ENCODE measurements at places on chromosomes 16 and 17.
A peak's percentile ranks its signal among the peaks of the same experiment; 100 is the strongest.

DNA sequence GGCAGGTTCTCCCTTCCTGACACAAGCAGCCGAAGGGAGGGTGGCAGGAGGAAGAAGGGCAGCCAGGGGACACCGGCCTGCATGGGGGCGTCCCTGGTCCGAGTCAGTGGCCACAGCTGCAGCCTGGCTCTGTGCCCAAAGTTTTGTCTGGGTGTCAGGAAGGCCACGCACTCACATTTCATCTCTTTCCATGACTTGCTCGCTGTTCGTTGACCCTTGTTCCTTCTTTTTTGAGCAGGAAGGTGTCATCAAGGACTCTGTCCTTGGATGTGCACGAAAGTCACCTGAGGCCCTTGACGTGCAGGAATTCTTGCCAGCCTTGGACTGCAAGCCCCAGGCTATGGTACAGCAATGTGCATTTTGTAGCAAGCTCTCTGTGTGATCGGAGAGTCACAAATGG, 93.3 kb downstream of the TNFRSF13B start:
- DNase-seq, result no peak

GRCh38 chr16:24511174-24511573, 28.2 kb upstream of the RBBP6 start:
- no peak for DNase-seq

- no peak for DNase-seq
Measured at GRCh38 chr17:4540224-4540651, 14.9 kb downstream of the MYBBP1A start.

DNA sequence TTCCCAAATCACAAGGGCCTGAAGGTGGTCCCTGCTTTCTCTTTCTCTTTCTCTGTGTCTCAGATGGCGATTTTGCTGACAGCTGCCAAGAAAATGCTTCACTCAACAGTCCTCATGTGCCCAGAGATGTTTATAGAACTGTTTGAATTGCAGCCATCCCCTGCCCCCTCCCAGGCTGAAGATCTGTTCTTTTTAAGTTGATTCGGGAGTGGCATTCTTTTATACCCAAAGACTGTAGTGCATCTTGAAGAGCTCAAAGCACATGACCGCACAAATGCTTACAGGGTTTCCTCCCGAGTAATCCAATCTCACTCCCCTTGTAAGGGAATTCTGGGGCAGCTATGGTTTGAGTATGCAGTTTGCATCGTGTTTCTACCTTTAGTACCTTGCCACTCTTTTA, 75.7 kb downstream of the SEC14L1 start:
- no peak for DNase-seq

DNA sequence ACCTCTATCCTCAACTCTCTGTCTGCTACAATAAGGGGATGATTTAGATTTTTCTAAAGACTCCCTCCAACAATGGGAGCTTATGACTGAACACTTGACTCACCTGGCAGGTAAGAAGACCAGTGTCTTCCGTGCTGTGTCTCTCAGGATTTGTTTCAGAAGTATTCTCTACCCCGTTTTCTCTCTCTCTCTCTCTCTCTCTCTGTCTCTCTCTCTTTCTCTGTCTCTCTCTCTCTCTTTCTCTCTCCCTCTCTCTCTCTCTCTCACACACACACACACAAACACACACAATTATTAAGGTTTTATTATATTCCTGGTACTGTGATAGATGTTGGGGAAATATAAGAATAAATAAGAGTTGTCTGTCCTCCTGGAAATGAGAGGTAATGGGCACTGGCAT, 263.9 kb downstream of the TOX3 start:
- DNase-seq, result no peak

DNA sequence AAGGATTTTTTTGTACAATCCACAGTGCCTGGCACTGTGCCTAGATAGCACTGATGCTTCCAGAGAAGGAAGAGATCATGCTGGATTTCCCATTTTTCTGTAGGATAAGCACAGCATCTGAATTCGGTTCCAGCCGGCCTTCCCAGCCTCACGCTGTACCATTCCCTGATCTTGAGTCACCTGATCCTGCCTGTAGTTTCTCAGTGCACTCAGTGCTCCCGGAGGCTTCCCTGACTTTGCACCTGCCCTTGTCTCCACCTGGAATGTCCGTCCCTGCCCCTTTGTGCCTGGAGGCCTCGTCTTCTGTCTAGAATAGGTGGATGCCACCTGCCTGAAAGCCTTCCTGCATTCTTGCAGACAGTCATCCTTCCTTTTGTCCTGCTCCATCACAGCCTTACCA, 179.9 kb downstream of the CCDC182 start:
- no peak for DNase-seq

DNA sequence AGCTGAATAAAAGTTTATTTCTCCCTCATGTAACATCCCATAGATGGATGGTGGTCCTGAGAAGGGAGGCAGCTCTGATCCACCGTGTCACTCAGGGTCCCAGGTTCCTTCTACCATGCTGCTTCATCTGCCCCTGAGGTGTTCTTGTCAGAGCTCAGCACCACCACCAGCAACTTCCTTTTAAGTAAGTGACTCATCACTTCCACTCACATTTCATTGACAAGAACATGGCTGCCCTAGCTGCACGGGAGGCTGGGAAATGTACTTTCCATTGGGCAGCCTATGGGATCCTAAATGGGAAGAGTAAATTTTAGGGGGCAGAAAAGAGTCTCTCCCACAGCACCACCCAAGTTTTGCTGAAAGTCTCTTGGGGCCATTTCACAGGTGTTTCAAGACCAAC, 134.7 kb downstream of the USP31 start:
- DNase-seq, result no peak

DNA sequence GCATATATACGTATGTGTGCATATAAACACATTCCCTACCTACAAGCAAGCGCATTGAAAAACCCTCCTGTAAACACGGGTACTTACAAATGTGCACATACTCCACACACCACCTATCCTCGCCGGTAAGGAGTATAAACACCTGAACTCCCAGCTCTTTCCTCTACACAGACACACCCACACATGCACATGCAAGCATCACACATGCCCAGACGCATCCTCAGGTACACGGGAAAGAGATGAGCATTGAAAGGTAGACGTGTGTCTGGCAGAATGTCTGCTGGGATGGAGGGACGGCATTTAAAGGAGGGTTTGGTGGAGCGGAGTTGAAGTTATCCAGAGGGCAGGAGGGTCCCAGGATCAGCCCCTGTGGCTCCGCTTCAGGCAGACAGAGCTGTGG, 4.7 kb upstream of the SMTNL2 start:
- no peak for DNase-seq

- DNase-seq, result peak; percentile 13
Measured at GRCh38 chr17:2211661-2212399, 91.8 kb downstream of the SMG6 start.

GRCh38 chr16:85126705-85127378, 14.6 kb upstream of the CIBAR2 start:
- no peak for DNase-seq

DNA sequence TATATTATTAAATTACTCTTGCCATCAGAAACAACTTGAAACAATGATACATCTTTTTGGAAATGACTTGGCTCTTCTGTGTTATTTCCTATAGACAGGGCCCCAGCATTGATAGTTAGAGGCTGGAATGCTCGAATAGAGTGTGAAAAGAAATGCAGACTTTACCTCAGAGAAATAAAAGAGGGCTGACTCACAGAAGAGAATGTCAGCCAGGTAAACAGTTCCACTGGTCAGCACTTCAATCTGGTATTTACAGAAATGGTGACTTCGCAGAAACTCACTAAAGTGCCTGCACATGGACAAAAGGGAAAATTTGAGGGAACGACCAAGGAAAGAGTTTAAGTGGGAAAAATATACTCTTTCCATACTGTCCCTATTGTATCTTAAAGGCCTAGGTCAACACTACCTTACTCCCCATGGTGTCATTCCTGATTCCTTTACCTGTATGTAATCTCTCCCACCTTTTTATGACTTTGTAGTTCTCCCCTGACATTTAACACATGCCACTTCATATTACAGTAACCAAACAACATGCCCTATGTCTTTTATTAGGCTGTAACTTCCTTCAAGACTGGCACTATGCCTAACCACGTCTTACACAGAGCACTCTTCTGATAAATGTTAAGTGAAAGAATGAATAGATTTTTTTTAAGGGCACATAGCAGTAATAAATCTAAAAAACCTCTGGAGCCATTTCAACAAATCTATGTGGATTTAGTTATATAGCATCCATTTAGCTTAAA, 36.7 kb downstream of the AKAP10 start:
- DNase-seq, result no peak

DNA sequence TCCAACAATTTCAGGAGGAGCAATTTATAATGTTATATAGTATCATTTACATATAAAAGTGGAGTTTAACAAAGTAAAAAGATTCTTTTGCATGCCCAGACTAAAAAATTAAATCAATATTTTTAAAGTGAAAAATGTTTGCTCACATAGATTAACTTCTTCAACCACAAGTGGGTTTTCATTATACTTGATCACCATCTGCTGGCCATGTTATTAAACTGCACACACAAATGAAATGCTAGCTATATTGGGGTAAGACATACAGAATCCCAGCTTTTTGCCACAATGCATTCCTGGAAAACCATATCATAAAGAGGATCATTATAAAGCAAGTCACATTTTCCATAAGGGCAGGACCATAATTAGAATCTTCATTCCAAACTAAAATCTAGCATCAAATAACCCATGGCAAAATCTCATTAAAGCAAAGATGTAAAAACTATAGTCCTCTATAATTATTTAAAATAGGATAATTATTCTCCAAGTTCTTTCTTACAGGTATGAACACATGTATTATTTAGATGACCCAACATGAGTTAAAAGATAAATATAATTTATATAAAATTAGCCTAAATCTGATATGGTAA, 26.3 kb downstream of the CEP112 start:
- no peak for DNase-seq

- DNase-seq, result no peak
Measured at GRCh38 chr16:72787130-72787513, 260.8 kb downstream of the ZFHX3 start.

DNA sequence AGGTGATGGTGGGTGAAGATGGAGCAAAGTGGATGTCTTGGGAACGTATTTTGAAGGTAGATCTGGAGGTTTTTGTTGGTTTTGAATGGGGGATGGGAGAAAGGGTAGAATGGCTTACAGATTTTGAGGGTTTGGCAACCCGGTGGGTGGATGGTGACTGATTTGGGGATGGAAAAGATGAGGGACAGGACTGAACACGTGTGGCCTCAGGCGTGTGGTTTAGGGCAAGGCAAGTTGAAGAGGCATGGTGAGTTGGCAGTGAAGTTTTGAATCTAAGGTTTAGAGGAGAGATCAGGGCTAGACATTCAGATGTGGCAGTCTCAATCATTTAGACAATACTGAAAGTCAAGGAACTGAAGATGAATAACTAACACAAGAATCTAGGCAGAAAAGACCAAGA, 5.0 kb upstream of the DCTPP1 start:
- DNase-seq, result peak; percentile 81

DNA sequence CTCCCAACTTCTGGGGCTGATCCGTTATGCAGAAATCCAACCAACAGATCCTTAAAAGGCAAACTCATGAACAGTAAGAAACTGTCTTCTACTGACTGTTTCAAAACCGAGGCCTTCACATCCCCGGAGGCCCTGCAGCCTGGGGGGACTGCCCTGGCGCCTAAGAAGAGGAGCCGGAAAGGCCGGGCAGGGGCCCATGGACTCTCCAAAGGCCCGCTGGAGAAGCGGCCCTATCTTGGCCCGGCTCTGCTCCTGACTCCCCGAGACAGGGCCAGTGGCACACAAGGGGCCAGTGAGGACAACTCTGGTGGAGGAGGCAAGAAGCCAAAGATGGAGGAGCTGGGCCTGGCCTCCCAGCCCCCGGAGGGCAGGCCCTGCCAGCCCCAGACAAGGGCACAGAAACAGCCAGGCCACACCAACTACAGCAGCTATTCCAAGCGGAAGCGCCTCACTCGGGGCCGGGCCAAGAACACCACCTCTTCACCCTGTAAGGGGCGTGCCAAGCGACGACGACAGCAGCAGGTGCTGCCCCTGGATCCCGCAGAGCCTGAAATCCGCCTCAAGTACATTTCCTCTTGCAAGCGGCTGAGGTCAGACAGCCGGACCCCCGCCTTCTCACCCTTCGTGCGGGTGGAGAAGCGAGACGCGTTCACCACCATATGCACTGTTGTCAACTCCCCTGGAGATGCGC, 39.5 kb downstream of the SREBF1 start:
- no peak for DNase-seq

DNA sequence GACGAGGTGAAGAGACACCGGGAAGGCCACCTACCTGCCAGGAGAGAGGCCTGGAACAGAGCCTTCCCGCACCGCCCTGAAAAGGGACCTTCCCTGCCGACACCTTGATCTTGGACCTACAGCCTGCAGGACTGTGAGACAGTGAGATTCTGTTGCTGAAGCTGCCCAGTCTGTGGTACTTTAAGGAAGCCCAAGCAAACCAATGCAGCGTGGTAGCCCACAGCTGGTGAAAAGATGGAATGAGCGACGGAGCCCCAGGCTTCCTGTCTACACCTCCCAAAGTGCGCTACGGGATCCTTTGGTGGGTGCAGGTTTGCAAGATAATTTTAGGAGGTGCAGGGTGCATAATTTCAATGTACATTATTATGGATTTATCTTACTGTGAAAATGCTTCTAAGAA, 33.9 kb downstream of the TNFRSF13B start:
- DNase-seq, result no peak

DNA sequence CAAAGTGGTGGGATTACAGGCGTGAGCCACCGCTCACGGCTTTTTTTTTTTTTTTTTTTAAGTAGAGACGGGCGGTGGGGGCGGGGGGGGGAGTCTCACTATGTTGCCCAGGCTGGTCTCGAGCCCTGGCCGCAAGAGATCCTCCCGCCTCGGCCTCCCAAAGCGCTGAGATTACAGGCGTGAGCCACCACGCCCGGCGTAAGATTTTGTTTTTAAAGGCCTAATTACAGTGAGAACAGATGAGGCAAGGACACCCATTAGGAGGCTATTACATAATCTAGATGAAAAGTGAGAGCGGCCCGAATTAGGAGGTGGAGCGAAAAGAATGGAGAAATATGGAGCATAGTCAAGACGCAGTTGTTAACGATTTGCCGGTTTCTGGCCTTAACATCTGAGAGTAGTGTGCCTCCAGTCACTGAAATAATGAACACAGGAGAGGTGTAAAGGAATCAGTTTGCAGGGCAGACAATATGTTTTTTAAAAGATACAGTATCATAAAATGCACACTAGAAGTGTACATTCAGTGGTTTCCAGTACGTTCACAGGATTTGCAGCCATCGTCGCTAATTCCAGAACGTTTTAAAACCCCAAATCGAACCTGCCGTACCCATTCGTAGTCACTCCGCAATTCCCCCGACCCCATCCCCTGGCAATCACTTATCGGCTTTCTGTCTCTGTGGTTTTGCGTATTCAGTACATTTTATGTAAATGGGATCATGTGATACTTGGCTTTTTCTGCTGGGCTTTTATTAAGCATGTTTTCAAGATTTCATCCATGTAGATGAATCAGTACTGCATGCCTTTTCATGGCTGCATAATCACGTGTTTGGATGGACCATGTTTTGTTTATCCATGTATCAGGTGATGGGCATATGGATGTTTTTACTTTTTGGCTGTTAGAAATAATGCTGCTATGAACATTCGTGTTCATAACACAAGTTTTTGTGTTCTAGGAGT, 1.4 kb upstream of the SLX4 start:
- no peak for DNase-seq

GRCh38 chr16:76294396-76295214, 17.4 kb downstream of the CNTNAP4 start:
- DNase-seq, result no peak

Measured in activated CD8-positive, alpha-beta memory T cell treated with anti-CD3 and anti-CD28 coated beads, Interleukin-2, amount 50 U/mL, for 48 hours (primary cell).